Heart left ventricle (tissue), 16 donors: ENCODE measurements at places on chromosomes 1 and 21. TPM values are rescaled to one million over a fixed set of nuclear protein-coding genes. Genes with fewer than 3 reads are reported as not detected.

DNA sequence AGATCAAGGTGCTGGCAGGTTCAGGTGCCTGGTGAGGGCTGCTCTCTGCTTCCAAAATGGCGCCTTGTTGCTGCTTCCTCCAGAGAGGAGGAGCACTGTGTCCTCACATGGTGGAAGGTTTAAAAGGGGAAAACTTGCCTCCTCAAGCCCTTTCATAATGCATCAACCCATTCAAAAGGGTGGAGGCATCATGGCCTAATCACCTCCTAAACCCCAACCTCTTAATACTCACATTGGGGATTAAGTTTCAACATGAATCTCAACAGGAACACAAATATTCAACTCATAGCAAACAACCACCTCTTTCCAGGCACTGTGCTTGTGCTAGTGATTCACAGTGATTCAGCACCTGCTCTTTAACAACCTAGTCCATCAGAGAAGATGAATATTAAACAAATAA, 4.2 kb downstream of the S100A12 start:
- no peak for DNase-seq

AIM2 gene
- not detected for total RNA-seq

- DNase-seq = no peak
Measured at GRCh38 chr1:101479945-101480344, 243.1 kb downstream of the S1PR1 start.

DNA sequence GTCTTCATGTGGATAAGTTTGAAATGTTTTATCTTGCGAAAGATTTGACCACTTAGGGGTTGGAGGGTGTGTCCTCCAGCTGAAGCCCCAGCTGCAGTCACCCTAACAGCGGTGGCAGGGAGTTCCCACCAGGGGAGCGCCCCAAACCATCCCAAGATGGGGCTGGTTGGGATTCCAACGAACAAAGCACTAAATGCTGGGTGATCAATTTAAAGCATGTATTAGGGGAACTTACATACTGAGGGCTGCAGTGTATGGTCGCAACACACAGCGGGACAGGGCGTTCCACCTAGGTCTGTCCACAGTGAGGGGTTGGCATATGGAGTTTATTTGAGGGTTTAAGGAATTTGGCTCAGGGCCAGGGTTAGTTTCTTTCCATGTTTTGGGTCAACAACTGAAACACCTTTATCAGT, 26.3 kb downstream of the SLC37A1 start:
- no peak for DNase-seq

PPT1 gene
- total RNA-seq = 30.5 TPM

OR2L2 gene
- total RNA-seq = not detected

DNA sequence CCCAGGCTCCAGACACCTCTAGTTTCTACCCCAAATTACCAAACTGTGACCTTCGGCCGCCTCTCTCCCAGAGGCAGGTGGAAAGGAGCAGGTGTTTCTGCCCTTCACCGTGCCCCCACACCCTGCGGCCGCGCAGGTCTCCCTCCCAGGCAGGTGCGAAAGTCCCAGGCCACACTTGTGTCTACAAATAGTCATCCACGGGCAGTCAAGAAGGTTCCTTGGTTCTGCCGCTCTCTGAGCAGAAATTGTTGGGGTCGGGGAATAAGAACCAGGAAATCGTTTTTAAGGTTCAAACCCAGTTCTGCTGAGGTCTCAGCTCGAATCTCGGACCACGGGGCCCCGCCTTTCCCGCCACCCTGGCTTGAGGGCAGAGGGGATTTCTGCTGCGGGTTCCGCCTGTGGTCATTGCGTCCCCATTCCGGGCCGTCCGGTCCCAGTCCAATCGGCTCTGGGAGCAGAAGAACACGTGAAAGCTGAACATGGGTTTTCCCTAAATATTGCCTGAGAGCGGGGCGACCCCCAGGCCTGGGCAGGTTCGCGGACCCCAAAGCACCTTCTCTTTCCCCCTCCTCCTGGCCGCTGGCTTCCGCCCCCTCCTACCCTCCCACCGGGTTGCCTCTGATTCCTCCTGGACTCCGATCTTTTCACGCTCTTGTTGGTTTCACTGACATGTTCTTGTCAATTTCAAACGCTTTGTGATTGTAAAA, 1.2 kb upstream of the ATF3 start:
- peak; percentile 55 for DNase-seq

- no peak for DNase-seq
Measured at GRCh38 chr1:31447210-31447609, 34.2 kb downstream of the SERINC2 start.

DNA sequence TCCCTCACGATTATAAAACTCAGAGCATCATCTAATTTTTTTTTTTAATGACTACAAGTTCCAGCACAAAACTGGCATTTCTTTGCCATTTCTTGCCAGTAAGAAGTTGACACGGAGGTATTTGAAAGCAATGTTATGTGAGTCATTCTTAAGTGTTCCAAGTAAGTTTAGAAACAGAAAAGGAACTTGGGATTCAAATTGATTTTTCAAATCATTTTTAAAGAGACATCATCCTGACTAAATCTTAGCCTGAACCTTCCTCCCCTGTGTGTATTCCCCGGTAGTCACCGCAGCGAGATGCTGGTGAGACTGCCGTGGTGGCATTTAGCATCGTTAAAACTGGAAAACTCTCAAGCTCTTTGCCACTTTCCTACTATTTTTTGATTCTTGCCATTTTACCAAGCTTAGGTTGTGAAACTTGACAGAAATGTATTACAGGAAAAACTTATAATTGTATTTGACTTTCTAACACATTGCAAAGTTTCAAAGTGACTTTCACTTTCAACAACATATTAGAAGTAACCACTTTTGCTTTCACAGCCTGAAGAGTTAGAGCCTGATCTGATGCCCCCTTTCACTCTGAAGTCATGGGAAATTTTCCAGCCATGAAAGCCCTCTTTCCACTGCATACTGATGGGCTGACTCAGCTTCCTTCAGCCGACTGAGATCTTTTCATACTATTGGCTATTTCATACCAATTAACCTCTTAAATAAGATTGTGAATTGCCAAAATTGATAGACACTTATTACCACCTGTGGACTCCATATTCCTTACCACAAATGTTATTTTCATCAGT, 61.4 kb downstream of the OLFML2B start:
- DNase-seq = no peak

GRCh38 chr1:4599951-4600481, 54.4 kb upstream of the AJAP1 start:
- no peak for DNase-seq

GRCh38 chr21:42722808-42723473, 69.5 kb downstream of the PDE9A start:
- no peak for DNase-seq

CSMD2 gene
- 0.35 TPM for total RNA-seq

DNA sequence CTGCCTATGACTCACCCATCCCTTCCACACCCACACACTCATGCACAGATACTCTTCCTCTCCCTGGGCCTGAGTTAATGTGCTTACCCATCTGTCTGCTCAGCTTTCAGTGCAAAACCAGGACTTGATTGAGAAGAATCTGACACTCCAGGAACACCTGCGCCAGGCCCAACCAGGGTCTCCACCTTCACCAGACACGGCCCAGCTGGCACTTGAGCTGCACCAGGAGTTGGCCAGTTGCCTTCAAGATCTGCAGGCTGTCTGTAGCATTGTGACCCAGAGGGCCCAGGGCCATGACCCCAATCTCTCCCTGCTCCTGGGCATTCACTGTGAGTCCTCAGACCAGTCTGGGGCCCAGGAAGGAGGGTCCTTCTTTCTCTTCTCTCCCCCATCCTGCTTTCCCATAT, 3.5 kb upstream of the SH3BGRL3 start:
- no peak for DNase-seq

- no peak for DNase-seq
Measured at GRCh38 chr1:85582687-85583591, 2.4 kb downstream of the CCN1 start.

LMO4 gene
- total RNA-seq = 23.3 TPM

DNA sequence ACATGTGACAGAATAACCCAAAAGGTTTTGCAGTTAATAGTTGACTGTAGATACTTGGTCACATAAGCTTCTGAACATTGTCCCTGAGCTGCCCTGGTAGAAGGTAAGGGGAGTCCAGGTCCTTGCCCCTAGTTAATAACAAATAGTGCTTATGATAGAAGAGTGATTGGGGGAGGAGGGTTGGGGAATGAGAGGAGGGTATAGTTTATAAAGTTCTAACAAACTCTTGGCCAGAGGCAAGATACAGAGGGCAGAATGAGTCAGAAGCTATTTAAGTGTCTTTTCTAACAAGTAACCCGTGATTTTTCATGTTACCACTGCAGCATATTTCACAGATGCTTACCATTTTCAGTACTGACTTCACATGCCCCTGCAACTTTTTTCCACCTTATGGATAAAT, 26.7 kb upstream of the MYOCOS start:
- DNase-seq = no peak

CROCC gene
- total RNA-seq = 3.9 TPM

GRCh38 chr21:28142697-28143096, 850.0 kb downstream of the LTN1 start:
- DNase-seq = no peak

SLAMF9 gene
- total RNA-seq = not detected

- no peak for DNase-seq
Measured at GRCh38 chr1:219076326-219076937, 97.2 kb upstream of the LYPLAL1 start.

DNA sequence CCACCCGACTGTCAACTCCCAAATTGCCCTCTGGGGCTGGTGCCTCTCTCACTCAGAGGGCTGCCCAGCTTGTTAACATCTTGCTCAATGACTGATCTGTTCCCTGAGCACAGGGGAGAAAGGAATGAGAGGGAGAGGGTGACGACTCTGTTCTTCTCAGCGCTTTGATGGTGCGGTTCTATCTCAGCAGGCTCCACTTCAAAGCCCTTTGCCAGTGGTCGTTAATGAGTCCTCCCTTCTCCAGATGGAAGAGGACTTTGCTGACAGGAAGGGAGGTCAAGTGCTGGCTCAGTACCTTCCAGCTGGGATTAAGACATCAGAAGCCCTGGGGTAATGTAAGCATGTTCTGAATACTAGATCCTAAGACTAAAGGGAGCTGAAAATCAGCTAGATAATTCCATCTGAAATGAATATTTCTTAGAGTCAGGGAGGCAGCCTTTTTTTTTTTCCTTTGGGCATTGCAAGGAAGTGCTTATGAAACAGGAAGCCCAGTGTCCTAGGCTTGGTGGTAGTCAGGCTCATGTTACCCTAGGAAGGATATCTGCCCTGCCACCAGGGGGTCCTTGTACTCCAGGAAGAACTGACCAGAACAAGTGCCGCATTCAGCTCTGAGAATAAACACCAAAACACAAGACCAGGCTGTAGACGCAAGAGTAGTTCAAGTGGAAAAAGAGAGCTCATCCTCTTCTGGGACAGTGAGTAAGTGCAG, 4.7 kb downstream of the FMOD start:
- DNase-seq = no peak

GRCh38 chr1:40633523-40633922, 32.0 kb downstream of the RIMS3 start:
- no peak for DNase-seq

DNA sequence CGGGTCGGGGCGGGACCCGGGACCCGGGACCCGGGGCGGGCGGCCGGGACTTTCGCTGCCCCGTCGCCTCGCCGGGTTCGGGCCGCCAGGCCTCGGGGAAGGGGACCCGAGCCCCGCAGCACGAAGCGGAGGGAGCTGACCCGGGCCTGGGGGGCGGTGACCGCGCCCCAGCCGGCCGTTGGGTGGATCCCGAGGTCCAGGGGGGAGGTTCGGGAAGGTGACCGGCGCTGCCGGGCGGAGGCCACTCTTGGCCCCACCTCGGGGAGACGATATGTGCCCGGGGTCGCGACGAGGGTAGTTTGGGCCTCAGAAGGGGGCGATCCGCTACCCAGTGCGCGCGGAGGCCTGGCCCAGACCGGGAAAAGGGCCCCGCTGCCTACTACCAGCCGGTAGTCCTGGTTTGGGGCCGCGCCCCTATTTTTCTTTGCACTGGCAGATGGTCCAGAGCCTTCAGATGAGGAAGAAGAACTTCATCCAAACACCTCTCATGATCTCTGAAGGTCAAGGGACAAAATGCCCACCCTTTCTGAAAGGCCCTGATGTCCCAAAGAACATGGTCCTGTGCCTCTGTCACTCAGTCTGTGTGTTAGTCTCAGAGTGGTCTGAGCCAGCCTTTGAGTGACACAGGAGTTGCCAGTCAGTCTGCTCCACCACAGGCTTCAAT, 766 bp downstream of the AGO4 start:
- peak; percentile 73 for DNase-seq

GRCh38 chr1:160631983-160632625, 14.7 kb downstream of the SLAMF1 start:
- no peak for DNase-seq

DNA sequence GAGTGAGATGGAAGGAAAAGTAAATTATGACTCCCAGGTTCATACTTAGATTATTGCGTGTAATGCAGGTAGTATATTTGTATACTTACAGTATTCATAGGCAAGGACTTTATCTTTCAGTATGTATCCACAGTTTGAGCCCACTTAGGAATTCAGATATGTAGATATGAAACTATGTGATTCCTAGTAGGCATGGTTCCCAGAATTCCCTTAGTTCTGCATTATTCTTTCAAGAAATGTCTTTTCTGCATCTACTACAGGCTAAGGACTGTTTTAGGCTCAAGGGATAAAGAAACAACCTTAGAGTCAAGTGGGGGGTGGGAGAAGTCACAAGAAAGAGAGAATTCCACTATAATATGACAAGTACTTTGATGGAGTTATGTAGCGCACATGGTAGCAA, 13.8 kb downstream of the ANGPTL1 start:
- no peak for DNase-seq

DNA sequence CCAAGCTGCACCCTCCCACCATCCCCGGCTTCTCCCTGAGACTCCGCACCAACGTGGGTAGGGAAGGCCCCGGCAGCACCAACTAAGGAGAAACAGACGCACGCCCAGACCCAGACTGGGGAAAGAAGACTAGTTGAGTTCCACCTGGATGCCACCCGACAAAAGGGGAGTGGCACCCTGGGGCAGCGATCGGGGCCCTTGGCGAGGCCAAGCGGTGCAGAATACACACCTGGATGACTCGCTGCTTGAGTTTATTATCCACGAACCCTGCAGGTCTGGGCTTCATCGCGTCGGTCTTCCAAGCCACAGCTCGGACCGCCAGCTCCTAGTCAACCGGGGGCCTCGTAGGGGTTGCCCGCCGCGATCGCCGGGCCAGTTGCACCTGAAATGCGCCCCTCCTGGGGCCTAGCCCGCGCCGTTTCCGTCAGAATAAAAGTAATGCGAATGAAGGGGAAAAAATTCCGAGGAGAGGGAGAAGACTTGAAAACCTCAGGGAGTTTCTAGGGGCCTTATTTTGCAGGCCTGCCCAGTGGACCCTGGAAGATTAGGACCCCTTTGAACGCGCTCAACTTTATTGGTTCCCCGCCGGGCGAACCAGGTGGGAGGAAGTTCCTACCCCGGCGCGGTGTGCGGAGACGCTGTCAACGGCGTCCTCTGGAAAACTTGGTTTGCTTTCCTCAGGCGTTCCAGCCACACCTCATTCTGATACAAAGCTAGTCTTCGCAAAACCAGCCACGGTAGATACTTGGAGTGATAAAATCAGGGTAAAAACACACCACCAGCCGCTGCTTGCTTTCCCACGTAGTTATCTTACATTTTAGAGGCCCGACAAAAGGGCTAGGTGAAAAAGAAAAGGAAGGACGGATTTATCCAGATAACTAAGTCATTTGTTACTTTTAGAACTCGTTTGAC, at the start of gene NVL:
TSS of gene NVL (minus strand) at position 331 of the 912 bp plus-strand sequence. CDS start at position 286, 45 bp downstream.
- DNase-seq = peak; percentile 90

S100A5 gene
- not detected for total RNA-seq
